ENCODE measurements at places on chromosomes 7 and 10.

DNA sequence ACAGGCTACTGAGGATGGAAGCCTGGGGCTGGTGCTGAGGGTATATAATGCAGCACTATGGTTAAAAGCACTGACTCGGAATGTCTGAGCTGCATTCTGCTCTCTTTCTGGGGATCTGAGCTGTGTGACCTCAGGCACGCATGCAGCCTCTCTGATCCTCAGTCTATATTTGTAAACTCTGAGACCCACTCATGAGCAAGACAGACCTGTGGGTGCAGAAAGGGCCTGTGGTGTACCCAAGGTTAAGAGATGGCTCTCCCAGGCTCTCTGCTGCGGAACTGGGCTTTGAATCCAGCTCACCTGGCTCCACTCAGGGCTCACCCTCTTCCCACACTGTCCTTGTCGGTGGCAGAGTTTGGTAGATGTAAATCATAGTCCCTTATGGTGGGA lies 89.9 kb downstream of the CHST15 start:
- no peak for DNase-seq

DNA sequence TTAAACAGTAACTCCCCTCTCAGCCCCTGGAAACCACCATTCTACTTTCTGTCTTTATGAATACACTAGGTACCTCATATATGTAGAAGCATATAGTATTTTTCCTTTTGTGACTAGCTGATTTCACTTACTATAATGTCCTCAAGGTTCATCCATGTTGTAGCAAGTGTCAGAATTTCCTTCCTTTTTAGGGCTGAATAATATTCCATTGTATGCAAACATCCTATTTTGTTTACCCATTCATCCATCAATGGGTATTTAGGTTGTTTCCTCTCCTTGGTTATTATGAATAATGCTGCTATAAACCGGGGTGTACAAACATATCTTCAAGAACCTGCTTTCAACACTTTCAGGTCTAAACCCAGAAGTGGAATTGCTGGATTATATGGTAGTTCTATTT lies 125.3 kb downstream of the SGMS1 start:
- DNase-seq = no peak

- DNase-seq = peak; percentile 8
These were observed 15.2 kb downstream of the GPR85 start for GRCh38 chr7:113071465-113071864.

DNA sequence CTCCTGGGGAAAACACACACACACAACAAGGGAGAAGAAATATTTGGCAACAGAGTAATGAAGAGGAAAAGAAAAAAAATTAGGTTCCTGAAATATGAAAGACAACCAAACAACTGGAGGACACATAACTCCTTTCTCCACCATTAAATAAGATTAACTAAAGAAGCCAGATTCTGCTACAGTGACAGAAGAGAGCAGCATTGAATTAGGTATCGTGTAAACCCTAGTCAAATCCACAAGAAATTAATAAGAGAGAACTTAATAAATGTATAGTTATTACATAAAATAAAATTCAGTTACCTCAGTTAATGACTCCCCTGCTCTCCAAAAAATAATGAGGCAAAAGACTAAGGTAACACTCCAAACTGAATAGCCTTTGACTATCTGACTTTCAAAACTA lies 306.7 kb downstream of the CRPPA start:
- DNase-seq = no peak

GRCh38 chr7:43669286-43670081 lies 59.8 kb downstream of the COA1 start:
- DNase-seq = no peak

- DNase-seq = peak; percentile 87
These were observed 109.5 kb upstream of the TMEM72 start for GRCh38 chr10:44801383-44802327.

- DNase-seq = no peak
These were observed 487.8 kb upstream of the DPP6 start for GRCh38 chr7:153564391-153564790.

Measured in AG08396 (cell line).